LNCaP clone FGC (cell line): ENCODE measurements at places on chromosomes 12 and 14.

DNA sequence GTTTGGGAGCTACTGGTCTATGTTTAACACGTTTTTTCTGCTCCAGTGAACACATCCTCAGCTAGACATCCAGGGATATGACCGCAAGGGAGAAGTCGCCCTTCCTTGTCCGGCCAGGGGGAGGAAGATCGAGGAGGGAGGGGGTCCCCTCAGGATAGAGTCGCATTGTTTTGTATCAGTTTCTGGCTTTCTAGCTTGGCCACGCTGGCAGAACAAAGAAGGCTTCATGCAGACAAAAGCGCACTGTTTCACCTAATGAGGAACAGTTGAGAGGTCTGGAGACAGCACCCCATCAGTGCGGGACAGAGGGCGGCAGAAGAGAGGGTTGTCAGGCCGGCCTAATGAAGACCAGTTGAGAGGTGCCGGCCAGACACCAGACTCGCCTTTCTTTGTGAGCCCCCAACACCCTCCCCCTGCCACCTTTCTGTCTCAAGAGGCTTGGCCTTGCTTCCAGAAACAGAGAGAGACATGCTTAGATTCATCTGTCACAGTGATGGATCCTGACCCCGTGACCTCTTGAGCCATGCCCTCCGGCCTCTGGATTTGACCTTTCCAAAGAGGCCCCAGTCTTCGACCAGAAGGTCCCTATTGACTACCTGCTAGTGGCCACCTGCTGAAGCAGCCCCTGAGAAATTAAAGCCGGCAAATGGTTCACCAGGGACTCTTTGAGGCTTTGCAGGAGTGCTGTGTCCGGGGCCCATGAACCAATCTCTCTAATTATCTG is 254.7 kb upstream of the TBX3 start:
- DNase-seq, result no peak

DNA sequence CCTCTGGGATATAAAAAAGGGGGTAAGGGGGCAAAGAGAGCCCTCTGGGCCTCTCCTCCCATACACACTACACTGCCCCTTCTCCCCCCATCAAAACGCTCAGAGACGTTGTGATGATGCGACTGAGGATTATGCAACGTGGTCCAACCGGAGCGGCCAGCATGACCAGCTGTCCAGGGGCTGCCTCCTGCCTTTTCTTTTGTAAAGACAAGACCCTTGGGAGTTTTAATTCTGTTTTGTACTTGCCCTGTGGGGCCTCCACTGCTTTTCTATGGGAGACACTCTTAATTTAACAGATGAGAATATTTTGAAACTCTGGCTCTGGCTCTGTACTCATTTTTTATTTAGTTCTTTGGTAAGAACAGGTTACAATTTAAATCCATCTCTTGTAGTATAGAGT is 7.2 kb downstream of the MBD6 start:
- no peak for DNase-seq

GRCh38 chr12:28506271-28506670 is 316.0 kb downstream of the CCDC91 start:
- no peak for DNase-seq

DNA sequence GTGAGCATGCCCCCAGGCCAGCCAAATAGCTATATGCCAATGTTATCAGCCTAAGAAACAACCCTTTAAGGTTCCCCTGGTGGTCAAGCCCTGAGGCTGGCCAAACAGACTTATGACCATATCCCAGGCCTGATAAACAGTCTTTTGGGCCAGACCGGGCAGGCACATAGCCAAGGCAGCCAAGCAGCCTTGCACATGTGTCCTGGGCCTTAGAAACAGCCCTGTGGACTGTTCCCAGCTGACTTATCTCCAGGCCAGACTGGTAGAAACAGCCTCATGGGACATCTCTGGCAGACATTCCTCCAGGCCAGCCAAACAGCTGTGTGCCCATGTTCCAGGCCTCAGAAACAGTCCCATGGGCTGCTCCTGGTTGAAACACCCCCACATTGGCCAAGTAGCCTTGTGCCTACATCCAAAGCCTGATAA is 295.0 kb upstream of the MGAT4C start:
- no peak for DNase-seq

DNA sequence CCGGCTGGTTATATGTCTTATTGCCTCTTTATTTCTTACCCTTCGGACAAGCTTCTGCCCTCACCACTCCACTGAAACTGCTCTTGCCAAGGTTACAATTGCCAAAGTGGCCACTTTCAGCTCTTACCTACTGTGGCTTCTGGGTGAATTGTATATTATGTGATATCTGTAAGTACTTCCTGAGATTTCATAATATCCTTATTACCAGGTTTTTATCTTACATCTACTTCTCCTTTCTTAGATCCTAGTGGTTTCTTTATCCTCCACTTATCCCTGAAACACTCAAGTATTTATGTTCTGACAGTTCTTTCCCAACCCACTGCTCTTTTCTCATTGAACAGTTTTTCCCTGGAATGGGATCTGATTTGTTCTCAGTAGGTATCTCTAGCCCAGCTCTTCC is 10.5 kb downstream of the CELA1 start:
- no peak for DNase-seq
